ENCODE measurements at places on chromosomes 6 and 20.

DNA sequence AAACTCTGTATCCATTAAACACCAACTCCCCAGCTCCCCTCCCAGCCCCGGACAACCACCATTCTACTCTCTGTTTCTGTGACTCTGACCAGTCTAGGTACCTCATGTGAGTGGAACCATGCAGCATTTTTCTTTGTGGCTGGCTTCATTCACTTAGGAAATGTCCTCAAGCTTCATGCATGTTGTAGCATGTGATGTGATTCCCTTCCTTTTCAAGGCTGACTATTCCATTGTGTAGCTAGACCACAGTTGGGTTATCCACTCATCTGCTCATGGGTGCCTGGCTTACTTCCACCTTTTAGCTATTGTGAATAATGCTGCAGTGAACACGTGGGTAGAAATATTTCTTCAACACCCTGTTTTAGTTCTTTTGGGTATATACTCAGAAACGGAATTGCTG, 8.8 kb upstream of the BPHL start:
- DNase-seq: no peak

GRCh38 chr6:41055149-41055548, 2.1 kb downstream of the APOBEC2 start:
- no peak for DNase-seq

DNA sequence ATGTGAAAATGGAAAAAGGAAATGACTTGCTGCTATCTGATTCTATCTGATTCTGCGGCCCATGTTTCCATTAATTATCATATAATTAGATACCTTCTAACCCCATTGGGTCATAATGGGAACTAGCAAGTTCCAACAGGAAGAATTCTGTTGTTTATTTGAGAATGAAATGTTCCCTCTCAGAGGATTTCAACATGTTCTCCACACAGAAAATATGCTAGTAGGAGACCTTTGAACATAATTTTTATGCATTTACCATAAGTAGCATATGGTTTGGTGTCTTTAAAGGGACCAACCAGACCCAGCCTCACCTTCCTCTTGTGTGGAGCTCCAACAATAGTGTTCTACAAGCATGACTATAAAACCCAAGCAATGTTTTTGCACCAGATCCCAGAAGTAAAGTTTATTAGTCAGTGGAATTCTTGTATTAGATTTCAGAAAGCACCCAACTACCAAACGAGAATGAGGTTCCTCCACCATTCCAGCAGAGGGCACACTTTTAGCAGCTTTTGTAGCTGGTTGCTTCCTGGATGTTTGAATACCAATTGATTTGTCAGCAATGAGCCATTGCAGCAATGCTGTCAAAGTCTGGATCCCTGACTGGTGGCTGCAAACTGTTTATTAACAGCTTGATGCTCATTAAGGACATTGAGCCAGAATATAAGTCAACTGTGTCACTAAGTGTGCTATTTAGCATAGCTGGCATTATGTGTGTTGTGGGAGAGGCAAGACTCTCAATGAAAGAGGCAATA, 143.6 kb upstream of the GJE1 start:
- peak; percentile 27 for DNase-seq

- DNase-seq: no peak
Observed at GRCh38 chr6:146381486-146381885, 162.1 kb upstream of the RAB32 start.

DNA sequence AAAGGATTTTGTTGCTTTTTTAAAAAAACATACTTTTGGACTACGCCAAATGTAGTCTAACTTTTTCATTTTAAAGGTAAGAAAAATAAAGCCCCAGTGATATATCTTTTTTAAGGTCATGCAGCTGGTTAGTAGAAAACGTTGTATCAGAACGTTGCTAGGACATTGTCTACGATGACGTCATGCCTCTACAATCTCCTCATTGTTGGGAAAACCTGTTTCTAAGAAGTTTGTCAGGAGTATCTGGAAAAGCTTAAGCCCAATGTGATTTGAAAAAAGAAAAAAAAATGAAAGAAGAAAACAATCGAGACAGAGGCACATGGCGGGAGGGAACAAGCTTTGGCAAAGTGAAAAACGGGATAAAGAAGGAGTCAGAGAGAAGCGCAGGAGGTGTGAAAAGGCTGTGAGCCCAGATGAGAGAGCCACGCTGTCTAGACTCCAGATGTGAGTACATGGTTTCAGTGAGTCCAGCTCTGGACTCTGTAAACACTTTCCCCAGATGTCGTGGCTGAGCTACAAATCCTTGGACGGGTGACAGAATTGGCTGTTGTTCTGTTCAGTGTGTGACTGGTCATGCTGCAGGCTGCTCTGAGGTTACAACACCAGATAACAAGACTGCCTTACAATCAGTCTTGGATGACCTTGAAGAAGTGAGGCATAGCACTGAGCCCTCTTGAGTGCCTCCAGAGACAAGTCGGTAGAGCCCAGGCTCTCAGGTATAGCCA, 656.7 kb upstream of the ID4 start:
- no peak for DNase-seq

DNA sequence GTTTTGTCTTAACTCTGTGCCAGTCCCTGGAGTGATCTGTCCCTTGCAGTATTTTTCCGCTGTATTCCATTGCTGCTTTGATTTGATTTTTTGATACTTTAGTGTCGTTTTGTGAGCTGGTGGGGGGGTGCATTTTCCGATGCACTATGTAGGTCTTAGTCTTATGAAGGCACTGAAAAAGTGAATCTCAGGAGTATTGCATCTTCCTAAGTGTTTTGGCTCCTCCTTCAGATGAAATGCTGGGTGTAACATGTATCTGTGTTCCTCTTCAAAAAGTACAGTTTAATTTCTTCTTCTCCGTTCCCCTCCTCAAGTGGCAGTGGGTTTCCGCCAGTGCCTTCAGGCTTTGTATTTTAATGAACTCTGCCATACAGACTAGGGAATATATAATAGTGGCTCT, 580.7 kb upstream of the GJE1 start:
- DNase-seq: no peak

DNA sequence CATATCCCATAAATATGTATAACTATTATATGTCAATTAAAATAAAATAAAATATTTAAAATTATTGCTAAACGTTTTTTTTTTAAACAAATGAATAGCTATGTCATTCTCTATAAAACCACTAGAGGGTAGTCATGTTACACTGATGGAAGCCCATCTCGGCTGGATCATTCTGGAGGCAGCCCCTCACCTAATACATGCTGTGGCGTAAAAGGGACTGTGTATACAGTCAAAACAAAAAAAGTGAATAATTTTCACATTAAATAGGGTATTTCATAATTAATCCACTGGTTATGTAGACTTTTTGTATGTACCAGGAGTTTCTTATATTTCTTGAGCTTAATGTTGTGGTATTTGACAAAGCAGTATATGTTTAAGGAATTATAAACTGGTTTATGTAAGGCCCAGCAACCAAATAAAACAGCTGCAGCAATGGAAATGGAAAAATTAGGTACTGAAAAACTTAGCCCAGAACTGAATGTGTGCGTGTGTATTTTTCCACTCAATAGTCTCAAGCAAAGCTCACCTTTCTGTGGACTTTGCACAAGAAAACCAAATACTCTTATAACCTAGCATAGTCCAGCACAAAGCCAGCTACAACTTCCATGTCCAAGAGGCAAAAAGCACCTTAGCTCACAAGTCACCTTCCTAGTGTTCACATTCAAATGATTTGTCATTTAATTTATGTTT, 81.7 kb downstream of the COL9A1 start:
- DNase-seq: peak; percentile 68

DNA sequence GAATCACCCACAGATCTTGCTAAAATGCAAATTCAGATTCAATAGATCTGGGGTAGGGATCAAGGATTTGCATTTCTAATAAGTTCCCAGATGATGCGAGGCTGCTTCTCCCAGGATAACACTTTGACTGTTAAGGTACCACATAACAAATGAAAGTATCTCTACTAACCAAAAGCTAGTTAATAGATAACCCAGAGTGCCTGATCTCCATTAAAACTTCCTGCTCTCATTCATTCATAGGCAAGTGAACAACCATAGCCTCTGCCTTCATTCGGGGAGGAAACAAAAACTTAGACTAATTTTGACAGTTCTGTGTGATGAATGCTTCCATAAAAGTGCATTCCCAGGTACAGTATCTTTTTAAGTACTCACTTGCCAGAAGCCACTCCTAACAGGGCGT, 265.6 kb upstream of the BTBD3 start:
- DNase-seq: no peak

- DNase-seq: no peak
Observed at GRCh38 chr20:61437280-61438206, 185.5 kb downstream of the CDH4 start.

DNA sequence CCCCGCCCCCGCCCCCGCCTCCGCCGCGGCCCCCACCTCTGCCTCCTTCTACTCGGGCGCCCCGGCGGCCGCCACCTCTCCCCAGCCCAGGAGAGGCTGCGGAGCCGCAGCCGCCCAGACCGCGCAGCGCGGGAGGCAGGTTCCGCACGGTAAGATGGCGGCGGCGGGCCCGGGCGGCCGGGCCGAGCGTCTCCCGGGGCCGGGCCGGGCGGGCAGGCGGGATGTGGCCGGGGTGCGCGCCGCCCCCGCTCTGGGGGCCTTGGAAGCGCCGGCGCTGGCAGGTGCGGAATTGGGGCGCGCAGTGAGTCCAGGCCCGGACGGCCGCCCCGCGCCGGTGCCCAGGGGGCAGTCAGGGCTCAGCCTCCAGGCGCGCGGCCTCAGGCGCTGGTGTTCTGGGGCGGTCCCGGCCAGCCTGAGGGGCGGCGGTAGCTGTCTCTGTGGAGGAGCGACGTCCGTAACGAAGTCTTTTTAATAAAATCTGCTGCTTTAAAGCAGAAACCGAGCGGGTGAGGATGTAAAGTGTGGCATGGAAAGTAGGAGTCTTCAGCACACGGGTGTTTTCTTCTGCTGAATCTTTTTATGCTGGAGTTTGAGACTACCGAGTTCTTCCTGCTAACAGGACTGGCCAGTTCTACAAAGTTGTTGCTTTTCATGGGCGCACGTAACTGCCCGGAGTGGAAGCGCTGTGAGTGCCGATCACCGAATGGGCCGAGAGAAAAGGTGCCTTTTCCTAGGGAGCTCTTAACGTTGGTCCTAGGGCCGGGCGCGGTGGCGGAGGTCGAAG, at the start of gene GID8:
TSS of gene GID8 (plus strand) at position 43 of the 784 bp plus-strand sequence. CDS start 3,356 bp downstream, outside the sequence.
- DNase-seq: no peak

DNA sequence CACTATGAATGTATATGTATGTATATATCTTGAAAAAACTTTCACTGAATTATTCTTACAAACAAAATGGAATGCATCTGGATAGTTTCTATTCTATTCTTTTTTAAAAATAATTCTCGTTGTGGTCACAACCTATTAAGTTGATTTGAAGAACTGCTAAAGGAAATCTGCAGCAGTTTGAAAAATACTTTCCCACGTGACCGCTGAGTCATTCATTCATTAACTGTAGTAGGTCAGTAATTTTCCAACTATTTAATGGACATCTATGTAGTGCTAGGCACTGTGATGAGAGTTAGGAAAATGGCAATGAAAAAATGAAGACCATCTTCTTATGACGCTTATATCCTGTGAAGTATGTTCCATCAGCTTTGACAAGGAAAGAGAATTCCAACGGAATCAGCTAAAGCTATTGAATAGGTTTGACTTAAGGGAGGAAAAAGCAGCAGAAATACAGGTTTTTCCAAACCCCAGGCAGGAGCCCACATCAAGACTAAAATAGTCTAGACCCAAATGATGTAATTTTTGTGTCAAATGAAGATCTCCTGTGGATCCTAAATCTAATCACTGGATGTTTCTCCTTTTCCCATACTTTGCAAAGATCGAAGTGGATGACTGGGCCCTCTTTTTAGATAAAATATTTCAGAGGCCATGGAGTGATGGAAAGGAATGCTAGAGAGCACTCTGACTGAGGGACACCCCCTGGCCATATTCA, 4.1 kb upstream of the EFHC1 start:
- no peak for DNase-seq

- DNase-seq: peak; percentile 49
Observed at GRCh38 chr6:13005994-13006393, 289.4 kb downstream of the PHACTR1 start.

Measured in SK-N-SH (cell line).